ENCODE measurements at places on chromosomes 1 and 21.

DNA sequence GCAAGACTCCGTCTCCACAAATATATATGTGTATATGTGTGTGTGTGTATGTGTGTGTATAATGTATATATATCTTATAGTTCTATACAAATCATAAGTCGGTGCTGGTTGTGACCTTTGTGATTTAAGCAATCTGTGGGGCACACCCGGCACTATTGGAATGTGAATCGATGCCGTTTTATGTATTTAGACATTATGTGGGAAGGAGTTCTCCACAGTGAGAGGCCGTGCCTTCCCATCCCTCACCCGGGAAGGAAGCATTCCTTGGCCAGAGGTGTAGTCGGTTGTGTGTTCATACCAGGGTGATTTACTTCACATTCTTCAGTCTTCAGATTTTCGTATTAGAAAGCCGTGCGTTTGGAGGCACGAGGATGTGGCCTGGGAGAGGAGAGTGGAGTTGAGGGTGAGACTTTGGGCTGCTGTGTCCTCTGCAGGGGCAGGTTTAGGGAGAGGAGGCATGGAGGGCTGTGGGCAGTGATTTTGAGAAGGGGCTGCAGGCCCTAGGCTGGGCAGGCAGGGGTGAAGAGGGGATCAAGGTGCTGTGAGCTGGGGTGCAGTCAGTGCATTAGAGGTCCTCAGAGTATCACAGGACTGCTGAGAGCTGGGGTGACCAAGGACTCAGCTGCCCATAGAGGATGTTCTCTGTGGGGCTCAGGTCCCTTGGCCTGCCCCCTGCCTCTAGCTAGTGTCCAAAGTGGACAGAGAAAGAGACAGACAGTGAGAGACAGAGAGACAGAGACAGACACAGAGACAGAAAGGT lies 57.7 kb downstream of the TRIM11 start:
- DNase-seq = no peak

DNA sequence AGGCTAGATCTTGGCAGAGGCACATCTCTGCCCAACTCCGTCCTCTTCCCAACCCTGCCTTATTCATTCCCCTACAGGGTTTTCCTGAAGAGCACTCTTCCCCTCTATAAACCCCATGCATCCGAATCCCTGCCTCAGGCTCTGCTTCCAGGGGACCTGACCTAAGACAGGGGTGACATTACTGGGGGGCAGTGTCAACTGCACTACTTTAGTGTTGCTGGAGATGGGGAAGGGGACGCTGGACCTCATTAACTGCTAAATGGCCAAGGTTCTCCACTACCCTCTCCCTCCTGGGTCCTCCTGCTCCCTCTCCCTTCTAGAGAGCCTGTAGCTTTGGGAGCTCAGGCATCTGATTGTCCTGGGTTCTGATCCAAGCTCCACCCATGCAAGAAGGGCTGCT lies 126.2 kb downstream of the GRIK3 start:
- DNase-seq = no peak

- no peak for DNase-seq
Measured at GRCh38 chr1:200528858-200529606, 91.5 kb downstream of the KIF14 start.

DNA sequence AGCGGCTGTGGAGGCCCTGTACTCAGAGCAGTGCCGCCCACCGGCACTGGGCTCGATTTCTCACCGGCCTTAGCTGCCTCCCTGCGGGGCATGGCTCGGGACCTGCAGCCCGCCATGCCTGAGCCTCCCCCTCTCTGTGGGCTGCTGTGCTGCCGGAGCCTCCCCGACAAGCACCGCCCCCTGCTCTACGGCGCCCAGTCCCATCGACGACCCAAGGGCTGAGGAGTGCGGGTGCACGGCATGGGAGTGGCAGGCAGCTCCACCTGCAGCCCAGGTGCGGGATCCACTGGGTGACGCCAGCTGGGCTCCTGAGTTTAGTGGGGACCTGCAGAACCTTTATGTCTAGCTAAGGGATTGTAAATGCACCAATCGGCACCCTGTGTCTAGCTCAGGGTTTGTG lies 5.2 kb upstream of the SOD1 start:
- DNase-seq = no peak

DNA sequence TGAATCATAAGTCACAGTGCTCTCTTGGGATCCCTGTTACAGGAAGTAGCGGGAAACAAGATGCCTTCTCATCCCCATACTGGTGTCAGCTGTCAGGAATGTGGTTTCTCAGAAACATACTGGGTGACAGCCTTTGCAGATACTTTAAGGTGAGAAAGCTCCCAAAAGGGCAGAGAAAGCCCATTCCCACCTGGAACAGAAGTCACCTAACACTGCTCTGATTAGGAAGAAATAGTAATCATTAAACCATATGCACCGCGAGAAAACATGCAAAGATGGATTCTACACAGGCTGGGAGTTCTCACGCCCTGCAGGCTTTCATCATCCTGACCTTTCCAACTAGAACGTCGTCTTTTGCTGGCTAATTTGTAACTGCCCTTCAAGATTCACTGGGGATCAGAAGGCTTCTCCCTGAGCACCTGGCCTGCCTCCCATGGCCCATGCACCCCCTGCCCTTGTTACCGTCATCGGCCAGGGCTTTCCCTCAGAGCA lies 46.2 kb upstream of the SLC44A3 start:
- no peak for DNase-seq

GRCh38 chr1:109546311-109547109 lies 1.9 kb upstream of the GNAI3 start:
- DNase-seq = peak; percentile 96

DNA sequence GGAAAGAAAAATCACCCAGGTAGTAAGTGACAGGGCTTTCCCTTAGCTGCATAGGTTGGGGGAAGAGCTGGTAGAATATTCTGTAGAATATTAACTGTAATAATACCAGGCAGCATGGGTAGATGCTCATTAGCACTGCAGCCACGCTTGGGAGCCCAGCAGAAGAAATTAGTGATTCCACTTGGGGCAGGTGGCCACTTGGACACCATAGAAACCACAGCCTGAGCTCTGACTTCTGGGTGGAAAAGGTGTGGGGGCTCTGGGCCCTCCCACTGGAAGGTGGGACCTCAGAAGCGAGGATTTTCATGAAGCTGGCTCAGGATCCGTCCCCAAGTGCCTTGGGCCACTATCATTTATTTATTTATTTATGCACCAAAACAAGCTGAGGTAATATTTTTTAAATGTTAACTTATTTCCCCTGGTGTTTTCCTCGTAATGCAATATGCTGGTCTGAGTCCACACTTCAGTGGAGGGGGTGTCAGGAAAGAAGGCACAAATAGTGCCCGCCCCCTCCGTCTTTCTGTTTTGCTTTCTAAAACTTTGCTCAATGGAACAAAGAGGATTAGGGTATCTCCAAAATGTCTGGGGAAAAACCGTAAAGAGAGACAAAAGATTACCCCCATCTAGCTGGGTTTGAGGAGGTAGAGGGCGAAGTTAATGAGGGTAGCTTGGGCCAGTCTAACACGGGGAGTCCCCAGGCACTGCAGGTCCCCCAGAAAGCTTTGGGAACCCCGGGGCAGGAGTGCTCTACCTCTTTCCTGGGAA lies 75.2 kb upstream of the GADD45A start:
- DNase-seq = no peak

DNA sequence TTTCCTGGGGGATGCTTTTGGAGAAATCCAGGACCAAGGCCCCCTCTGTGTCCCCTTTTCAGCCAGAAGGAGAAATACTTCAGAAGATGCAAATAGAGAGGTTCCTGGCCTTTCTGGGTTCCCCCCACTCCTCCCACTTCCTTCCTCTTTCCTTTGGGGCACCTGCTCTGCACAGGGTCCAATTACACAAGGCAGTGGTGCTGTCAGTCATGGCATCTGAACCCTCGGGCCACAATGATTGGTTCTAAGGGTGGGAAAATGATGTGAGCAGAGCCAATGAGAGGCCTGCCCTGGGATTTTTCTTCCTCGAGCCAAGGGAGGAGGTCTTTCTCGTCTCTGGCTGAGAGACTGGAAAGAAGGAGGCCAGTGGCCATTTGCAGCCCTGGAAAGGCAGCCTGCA lies 282.2 kb downstream of the NPHP4 start:
- DNase-seq = no peak

DNA sequence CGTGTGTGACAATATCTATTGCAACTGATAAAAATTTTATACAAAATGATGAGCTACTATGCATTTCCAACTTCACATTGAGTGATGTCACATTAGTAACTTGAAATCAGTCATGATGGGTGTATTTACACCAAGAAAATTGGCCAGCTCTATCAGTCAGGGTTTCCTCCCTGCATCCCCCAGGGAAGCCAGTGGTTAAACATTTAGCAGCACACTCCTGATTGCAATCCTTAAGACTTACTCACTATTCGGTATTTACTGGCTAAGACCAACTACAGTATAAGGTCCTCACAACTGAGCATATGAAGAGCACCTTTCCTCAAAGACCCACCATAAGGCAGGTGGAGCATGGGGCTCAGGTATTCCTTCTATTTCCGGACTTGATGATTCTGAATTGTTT lies 41.3 kb upstream of the PTGFRN start:
- DNase-seq = no peak

- no peak for DNase-seq
Measured at GRCh38 chr1:58724483-58724882, 24.6 kb upstream of the MYSM1 start.

DNA sequence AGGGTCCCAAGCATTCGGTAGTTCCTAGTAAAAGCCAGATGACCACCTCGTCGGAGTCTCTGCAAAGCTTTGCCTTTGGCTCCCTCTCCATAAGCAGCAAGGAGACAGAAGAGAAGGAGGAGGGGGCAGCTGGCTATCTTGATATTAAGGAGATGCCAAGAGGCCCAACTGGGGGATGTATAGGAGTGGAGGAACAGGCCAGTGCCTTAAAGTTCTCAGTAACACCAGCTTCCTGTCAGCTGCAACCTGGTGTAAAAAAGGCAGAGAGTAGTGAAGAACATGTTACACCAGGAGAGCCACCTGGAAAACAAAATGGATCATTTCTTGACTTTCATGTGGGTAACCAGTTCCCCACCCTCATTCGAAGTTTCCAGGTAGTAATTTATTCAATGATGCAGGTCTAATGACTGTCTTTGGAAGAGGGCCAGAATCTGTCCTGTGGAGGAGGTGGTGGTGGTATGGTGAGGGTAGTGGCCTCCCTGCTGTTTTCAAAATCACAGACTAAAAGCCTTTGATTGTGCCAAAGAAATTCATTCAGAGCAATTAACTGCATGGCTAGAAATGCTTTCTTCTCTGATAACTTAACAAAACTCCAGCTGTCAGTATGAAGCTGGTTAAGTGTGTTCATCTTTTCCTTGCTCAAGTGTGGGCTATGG lies 27.3 kb downstream of the TMEM200B start:
- DNase-seq = no peak

- no peak for DNase-seq
Measured at GRCh38 chr1:205505791-205506190, 1.3 kb downstream of the CDK18 start.

GRCh38 chr21:39837861-39838359 lies 29.3 kb upstream of the PCP4 start:
- DNase-seq = no peak

DNA sequence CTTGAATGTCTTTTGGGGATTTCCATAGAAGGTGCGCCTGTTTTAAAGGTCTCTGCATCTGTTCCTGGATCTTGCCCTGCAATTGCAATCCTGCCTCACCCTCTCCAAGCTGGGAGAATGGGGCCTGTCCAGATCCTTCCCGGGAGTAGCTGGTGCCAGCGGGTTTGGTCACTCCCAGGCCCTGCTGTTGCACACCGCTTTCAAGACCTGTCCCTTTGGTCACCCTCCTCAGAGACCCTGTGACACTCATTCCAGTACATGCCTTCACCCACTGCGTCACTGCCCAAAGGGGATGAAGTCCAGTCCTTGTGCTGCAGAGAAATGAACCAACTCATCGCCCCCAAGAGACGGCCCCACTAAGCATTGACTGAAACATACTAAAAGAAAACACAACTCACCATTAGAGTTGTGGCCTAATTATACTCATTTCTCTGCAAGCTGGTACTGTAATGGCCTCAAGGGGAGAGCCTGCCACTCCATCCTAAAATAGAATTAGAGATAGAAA lies 1.9 kb upstream of the IRF2BP2 start:
- DNase-seq = peak; percentile 52

- no peak for DNase-seq
Measured at GRCh38 chr1:232046451-232047306, 420.1 kb downstream of the DISC1 start.

DNA sequence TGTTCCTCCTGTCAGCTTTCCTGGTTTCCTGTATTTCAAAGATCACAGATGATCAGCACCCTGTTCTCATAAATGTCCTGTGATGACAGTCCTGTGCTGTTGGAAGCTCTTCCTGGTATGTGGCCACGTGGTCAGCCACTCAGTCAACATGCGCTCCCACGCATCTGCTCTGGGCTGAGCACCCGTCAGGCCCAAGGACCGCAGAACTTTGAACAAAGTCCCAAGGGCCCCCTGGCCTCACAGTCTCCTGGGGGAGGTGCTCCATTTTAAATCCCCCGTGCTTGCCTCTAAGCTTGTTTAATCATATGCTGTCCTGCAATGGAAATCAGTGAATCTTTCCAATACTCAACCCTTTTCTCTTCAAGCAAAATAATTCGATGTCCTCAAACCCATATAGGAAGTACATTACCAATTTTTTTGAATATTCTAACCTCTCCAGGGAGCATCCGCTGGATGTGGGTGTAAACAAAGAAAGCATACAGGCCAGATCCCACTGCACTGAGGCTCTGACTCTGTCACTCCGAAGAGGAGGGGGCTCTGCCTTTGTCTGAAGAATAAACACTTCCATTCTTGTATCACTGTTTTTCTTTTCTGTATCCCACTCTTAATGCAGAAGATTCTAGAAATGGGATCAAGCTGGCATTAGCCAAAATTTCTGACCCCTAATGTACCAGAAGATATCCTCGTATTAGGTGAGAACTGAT lies 250.3 kb downstream of the SDCCAG8 start:
- no peak for DNase-seq

GRCh38 chr21:45418301-45419071 lies 13.5 kb downstream of the COL18A1 start:
- DNase-seq = no peak

DNA sequence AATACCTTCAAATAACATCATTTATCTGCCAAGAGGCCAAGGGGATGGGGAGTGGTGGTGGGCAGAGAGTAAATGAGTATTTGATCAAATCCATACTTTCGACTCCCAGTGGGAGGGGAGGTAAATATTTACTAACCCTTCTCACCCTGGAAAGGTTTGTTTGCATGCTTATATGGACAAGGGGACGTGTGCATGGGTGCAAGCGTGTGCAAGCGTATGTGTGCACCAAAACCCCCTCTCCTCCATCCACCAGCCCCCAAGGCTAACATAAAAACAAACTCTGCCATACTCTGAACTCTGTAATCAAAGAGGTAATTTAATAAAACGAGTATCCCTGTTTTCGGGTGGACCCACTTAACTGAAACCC lies 58.0 kb downstream of the SYF2 start:
- no peak for DNase-seq

DNA sequence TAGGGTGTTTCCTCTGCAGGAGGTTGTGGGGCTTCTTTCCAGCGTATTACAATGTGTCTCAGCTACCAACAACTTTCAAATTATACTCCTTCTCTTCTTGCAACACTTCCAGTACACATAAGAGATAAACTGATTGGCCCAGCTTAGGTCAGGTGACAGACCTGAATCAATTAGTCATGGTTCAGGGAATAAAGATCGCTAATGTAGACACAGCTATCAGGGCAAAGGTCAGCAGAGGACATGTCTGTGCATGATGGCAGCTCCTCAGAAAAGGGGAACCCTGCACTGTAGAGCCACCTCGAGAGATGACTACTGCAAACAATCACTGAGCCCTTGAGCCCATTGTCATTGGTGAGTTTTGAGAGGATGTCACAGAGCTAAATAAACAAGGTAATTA lies 36.8 kb upstream of the PKN2 start:
- no peak for DNase-seq

GRCh38 chr1:75198761-75199160 lies 64.6 kb downstream of the LHX8 start:
- DNase-seq = no peak
